Fibroblast of skin of scalp (primary cell): ENCODE measurements at places on chromosomes 12 and 14.

DNA sequence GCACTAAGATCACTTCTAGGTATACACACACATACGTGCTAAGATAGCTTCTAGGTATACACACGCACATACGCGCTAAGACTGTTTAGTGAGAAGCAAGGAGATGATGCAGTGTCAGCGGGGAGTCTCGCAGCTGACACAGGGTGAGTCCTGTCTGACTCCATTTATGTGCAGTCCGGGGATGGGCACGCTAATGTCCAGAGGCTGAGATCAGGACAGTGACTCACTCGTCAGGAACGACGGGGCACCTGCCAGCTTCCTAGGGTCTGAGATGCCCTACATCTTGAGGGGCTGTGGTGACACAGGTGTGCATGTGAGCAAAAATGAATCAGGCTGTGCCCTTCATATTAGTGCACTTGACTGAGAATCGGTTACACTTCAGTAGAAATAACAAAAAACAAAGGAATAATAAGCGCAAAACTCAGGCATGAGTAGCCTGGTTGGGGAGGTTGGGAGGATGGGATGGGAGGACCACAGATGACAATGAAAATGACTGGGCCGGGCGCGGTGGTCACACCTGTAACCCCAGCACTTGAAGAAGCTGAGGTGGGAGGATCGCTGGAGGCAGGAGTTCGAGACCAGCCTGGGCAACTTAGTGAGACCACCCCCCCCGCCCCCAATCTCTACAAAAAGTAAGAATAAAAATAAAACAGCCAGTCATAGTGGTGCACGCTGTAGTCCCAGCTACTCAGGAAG is 29.1 kb upstream of the ULK1 start:
- no peak for DNase-seq

DNA sequence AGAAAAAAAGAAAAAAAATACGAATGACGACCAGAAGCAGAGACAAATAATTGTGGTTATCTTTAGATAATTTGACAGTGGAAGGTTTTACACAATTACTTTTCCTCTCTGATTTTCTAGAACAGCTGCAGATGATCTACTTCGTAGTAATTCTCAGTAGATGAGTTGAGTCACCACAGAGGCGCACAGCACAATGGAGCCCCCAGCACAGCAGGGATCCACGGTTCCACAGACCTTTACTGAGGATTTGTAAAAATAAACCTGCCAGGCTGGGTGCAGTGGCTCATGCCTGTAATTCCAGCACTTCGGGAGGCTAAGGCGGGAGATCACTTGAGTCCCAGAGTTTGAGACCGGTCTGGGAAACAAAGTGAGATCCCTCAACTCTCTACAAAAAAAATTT is 29.3 kb downstream of the AMN start:
- DNase-seq = peak; percentile 92

GRCh38 chr14:23538785-23539184 is 12.8 kb downstream of the ZFHX2 start:
- DNase-seq = peak; percentile 38

DNA sequence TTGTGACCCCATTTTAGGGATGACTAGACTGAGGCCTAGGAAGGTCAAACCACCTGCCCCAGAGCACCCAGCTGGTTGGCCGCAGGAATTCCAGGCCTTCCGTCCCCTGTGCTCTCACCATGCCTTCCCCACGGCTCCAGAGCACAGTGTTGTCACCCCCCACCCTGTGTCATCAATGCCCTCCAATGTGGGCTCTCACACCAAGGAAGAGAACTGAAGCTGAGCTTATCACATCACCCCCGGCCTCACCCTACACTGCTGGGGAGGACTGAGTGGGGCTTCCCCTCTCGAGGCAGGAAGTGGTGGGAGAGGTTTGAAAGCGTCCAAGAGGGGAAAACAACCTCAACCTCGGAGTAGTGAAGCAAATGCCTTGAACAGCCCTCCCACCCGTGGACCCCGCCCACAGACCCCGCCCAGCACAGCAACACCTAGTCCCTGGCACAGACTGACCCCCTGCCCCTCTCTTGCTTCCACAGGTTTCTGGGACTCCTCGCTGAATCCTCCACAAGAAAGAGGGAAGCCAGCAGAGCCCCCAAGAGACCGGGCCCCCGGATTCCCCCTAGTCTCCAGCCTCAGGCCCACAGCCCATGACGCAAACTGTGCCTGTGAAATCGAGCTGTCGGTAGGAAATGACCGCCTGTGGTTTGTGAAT is 97.2 kb downstream of the LGMN start:
- no peak for DNase-seq

- DNase-seq = peak; percentile 45
These were observed 61.9 kb downstream of the SMUG1 start for GRCh38 chr12:54126696-54127537.

GRCh38 chr12:100375038-100375735 is 18.3 kb downstream of the SLC17A8 start:
- DNase-seq = peak; percentile 45

GRCh38 chr12:113149361-113150150 is at the start of gene CFAP73:
TSS of gene CFAP73 (plus strand) at chr12:113149724. CDS start at chr12:113149858, 134 bp downstream.
- DNase-seq = peak; percentile 90

GRCh38 chr12:109925185-109925840 is 25.2 kb downstream of the TCHP start:
- DNase-seq = no peak

DNA sequence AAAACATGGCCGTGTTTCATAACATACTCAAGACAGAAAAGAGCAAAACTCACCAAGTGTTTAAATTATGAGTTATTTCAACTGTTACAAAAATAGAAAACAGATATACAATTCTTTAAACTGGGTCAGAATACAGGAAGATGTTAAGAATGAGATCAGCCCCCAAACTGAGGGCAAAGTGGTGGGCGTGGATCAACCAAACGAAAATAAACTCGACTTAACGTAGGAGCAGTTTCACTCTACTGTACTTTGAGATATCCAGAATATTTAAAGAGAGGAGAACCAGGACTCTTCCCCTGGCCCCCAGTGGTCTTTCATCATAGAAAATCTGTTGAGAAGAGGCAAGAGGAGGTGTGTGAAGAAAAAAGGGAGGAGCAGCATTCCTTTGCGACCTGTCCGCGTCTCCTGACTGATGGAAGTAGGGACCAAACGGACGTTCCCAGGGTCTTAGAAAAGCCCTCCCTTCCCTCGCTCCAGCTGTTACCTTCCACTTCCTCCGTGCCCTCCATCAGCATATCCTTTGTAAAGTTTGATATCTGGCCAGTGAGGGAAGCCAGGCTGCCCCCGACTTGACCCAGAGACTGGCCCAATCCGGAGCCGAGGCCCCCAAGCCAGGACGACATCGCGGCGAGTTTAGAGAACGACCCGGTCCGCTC is 668 bp downstream of the TRIP11 start:
- DNase-seq = peak; percentile 68

- no peak for DNase-seq
These were observed 46.7 kb upstream of the CORO1C start for GRCh38 chr12:108778053-108778452.

DNA sequence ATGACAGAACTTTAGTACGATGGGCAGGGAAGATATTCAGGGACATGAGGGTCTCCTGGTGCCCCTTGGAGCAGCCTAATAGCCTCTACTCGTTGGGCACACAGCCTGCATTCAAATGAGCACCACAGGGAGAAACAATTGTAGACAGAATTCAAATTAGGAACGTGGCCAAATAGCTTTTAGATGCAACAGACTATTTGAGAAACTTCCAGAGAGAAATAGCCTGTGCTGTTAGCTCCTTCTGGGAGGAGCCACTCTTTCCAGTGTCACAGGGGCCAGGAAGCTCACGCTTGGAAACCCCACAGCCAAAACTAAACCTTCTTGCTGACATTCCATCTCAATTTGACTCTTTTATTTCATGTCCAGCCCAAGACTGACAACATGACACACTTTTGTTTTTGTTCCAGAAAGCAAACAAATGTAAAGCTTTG is 114.5 kb downstream of the RPAP3 start:
- peak; percentile 16 for DNase-seq

DNA sequence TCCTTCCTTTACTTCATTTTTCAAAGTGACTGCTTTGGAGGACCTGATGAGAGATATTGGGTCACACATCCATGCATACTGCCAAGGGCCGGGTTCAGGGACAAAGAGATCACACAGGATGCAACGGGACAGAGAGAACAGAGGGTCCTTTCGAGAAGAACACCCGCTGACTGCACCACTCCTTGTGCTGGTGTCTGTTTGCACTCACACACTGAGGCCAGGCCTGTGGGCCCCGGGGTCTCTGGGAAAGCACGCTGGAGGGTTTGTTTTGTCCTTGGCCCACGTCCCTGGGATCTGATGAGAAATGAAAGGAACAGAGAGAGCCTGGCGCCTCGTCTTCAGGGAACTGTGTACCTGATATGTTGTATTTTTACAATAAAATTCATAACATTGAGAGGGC is 42.2 kb downstream of the PAH start:
- DNase-seq = no peak

GRCh38 chr12:110869026-110869425 is 22.2 kb downstream of the CCDC63 start:
- no peak for DNase-seq
